ENCODE measurements at places on chromosomes 6 and 20. TPM values are rescaled to one million over a fixed set of nuclear protein-coding genes. Genes with fewer than 3 reads are reported as not detected.

RREB1 gene
- total RNA-seq: 15.1 TPM

MANEA gene
- total RNA-seq: 4.0 TPM

WFDC10B gene
- total RNA-seq: not detected

NKAPL gene
- total RNA-seq: not detected

DLL1 gene
- 0.18 TPM for total RNA-seq

RTN4IP1 gene
- 10.2 TPM for total RNA-seq

NKAIN4 gene
- total RNA-seq: 4.0 TPM

TPBG gene
- 30.0 TPM for total RNA-seq

OLIG3 gene
- not detected for total RNA-seq

CCN6 gene
- total RNA-seq: not detected

SNPH gene
- 3.1 TPM for total RNA-seq

OPN5 gene
- not detected for total RNA-seq

MYO6 gene
- total RNA-seq: 6.1 TPM

LST1 gene
- not detected for total RNA-seq

SPATA2 gene
- 8.9 TPM for total RNA-seq

R3HDML gene
- 0.16 TPM for total RNA-seq

NR2E1 gene
- 0.07 TPM for total RNA-seq

NKX2-2 gene
- total RNA-seq: not detected

PTCRA gene
- not detected for total RNA-seq

TAGAP gene
- not detected for total RNA-seq

PTGIS gene
- total RNA-seq: 0.02 TPM

CD93 gene
- total RNA-seq: not detected

FNDC1 gene
- 0.08 TPM for total RNA-seq

SNTA1 gene
- 11.5 TPM for total RNA-seq

PLAGL2 gene
- 22.5 TPM for total RNA-seq

ATF6B gene
- total RNA-seq: 36.4 TPM

TINAG gene
- 0.14 TPM for total RNA-seq

MCCD1 gene
- not detected for total RNA-seq

POPDC3 gene
- total RNA-seq: 21.5 TPM

MYBL2 gene
- 84.8 TPM for total RNA-seq

KIAA1755 gene
- total RNA-seq: 0.18 TPM

NMBR gene
- not detected for total RNA-seq

DYNLT2 gene
- total RNA-seq: 0.59 TPM

PRRT1 gene
- 0.66 TPM for total RNA-seq

OR12D3 gene
- total RNA-seq: not detected
